ENCODE measurements at places on chromosomes 1 and 21. TPM values are rescaled to one million over a fixed set of nuclear protein-coding genes. Genes with fewer than 3 reads are reported as not detected.

DNA sequence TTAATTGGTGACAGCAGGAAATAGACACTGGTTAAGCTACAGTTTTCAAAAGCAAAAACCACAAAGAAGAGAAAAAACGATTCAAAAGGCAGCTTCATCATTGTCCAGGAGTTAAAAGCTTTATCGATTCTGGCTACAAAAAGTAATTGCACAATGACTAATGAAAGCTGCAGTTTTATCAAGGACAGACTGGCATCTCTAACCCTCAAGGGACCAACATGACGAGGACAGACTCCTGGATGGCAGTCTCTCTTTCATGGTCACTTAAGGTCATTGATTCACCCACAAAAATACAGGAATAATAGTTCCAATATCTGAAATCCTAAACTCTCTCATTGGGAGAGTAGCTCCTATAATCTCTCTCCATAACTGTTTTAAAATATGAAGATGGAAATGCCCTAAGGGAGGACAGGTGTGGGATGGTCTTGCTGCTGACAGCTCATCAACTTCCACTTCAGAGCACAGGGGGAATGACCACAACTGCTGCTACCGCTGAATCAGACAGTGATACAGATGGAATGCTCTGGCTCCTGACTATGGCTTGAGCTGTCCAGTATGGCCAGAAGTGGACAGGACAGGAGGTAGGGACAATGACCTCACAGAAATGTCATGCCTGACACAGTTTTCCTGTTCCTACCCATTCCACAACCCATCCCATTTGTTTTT lies 17.4 kb upstream of the CPLANE2 start:
- no peak for DNase-seq

- DNase-seq = no peak
Measured at GRCh38 chr1:184032930-184033418, 4.6 kb downstream of the COLGALT2 start.

GRCh38 chr1:54872036-54872331 lies 15.0 kb downstream of the DHCR24 start:
- no peak for DNase-seq

The OR11L1 gene
- total RNA-seq = not detected

- DNase-seq = no peak
Measured at GRCh38 chr1:6205849-6206519, at the start of gene RNF207. Gene RNF207, plus strand, starts transcription at chr1:6206119. Its CDS starts 417 bp downstream, at chr1:6206536.

The RBBP4 gene
- 290 TPM for total RNA-seq

- DNase-seq = no peak
Measured at GRCh38 chr1:197213193-197213592, 54.9 kb upstream of the CRB1 start.

The SUSD4 gene
- total RNA-seq = 0.33 TPM

DNA sequence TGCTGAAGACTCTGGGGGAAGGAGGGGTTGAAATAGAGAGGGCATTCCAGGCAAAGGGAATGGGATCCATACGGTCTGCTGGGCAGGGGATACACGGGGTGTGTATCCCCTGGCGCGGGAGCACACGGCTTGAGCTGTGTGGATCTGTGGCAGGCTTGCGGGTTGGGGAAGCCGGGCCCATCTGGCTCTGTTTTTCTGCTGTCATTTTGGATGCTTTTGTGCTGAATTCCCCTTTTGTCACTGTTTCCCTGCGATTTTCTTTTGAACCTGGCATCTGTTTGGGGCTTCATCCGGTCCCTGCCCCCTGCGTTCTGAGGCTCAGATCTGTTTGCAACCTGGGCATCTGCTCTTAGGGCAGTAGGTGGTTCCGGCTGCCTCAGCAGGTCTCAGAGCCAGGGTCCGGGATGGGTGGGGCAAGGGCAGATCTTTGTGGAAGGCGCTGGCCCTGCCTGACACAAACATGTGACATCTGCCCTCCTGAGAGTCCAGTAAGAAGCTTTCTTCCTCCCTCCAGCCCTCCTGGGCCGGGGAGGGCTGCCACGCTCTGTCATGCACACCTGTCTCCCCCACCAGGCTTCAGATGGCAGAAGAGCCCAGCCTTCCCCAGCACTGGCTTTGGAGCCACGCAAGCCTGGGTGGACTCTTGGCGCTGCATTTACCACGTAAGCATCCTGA lies 84.0 kb downstream of the IGSF21 start:
- no peak for DNase-seq

GRCh38 chr1:159946242-159947187 lies 1.1 kb upstream of the IGSF9 start:
- no peak for DNase-seq

DNA sequence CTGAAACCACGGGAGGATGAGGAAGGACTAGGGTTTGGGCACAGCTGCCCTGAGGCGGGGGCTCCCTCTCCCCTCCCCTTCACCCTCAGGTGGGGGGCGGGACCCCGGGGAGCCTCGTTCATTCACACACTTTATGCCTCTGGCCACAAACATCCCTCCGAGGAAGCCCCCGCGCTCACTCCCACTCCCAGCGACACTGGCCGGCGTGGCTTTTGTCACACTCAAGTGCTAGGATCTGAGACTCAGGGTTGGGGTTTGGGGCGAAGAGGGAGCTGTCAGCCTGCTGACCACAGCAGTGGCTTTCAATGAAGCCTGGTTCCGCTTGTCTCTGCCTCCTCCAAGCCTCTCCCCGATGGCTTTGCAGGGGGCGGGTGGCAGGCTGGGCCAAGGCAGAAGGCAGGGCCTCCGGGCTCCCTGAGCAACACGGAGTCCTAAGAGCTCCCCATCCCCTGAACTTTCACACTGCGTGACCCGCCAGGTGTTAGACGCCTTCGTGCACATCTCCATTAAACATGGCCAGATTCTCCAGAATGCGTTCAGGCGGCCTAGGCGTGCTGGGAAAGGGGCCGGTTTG lies 178.1 kb downstream of the NPHP4 start:
- DNase-seq = no peak

DNA sequence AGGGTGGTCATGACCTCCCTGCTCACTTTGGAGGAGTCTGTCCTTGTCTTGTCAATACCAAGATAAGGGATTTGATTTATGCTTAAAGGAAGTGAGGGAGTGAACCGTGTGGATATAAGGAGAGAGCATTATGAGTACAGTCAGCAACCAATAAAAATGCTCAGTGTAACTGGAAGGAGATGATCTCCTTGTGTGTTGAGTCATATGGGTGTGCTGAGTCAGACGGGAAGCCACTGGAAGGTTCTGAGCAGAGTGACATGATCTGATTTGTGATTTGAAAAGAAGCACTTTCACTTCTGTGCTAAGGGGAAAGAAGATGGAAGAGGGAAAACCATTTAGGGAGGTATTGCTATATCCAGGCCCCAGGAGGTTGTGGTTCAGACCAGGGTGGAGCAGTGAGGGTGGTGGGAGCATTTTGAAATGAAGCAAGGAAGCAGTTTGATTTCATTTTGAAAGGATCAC lies 2.5 kb upstream of the BCL10 start:
- DNase-seq = no peak

The GBP5 gene
- 0.56 TPM for total RNA-seq

DNA sequence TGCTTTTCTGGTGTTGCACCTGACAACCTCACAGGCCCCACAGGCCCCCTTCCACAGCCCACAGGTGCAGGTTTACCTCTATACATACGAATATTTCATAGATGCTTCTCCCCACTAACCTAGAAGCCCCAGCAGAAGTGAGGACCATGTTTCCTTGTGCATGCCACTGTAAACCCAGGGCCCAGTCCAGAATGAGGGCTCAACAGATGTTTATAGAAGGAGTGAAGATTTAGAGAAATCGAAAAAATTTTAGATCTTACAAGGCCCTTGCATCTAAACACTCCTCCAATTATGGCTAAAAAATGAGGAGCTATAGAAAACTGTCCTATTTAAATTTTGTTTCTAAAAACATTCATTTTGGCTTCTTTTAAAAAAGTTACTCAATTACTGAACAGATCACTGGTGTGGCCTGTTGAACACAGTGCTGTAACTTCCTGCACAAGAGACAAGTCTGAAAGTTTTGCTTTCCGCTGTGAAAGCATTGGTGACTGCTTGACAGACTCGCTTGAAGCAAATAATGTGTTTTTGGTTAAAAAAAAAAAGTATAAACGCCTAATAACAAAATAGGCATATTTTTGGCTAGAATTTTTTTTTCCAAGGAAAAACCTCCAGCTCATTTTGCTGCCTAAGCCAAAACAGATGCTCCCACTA lies 1.2 kb downstream of the ABCB10 start:
- no peak for DNase-seq

GRCh38 chr1:227886993-227887696 lies 60.6 kb downstream of the WNT9A start:
- no peak for DNase-seq

GRCh38 chr1:89277725-89278124 lies 5.1 kb upstream of the GBP5 start:
- DNase-seq = no peak

- DNase-seq = no peak
Measured at GRCh38 chr1:46300673-46301405, 2.6 kb downstream of the LRRC41 start.

DNA sequence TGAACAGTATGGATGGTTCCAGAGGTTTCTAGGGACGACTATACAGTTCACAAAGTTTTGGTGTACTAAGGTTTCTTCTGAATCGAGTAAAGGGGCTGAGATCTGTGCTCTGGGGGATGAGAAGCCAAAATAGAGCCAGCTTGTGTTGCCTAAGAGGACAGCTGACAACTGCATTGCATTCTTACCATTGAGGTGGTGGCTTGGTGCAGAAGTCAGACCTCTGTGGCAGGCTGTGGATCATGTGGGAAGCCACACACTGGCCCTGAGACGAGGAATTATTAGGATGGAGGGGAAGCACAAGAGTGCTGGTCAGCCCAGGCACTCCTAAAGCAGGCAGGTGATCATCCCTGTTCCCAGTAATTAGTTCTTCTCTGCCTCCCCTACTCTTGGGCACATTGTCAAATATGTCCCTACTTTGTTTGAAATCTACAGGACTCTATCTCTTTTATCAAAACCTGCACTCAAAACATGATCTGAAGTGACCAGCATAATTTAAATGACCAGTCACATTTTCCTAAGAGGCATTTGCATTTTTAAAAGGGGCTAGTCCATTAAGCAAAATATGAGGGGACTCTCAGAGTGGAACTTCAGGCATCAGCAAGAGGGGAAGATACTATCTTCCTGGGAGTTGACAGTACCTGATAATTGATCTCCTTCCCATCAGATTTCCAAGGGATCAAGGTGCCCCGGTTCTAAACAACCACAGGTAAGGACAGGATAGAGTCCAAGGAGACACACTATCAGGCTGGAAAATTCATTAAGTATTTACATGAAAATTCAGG lies at the start of gene FCRLB:
FCRLB (plus strand) TSS at position 589 of the 782 bp plus-strand sequence. CDS start 1,129 bp downstream, outside the sequence.
- no peak for DNase-seq

GRCh38 chr1:187943606-187944403 lies 1115.1 kb downstream of the PLA2G4A start:
- no peak for DNase-seq

DNA sequence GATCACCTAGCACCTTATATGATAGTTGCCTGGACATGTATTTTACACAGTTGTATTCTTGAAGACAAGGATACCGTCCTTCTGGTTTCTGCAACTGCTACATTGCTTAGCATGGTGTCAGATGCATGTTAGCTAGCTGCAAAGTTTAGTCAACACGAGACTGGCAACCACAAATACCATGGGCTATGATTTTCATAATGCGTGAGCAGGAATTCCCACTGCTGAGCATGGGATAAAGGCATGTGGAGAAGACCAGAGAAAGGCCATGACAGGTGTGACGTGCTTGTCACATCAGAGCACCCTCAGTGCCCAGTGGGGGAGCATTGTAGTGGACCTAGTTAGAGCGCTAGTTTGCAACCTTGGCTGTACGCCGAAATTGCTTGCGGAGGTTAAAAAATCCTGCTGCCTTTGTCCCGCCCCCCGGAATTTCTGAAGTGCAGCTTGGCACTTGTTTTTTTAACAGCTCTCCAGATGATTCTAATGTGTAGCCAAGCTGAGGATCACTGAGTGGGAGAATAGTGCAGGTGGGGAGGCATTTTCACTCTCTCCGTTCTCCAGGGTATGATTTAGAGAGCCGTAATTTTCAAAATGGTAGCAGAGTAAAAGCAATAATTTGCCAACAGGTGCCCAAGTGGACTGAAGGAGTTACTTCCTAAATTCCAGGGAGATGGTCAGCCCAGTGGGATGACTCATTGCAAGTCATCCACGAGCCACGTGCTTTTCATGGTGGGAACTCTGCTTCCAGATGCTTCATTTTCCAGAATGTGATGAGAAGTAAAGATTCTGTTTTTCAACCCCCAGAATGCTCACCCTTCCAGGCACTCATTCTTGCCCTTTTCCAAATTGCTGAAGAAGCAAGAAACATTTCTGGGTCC lies 81.0 kb downstream of the CNIH3 start:
- DNase-seq = no peak

GRCh38 chr1:18234790-18235242 lies 127.2 kb downstream of the IGSF21 start:
- DNase-seq = no peak

DNA sequence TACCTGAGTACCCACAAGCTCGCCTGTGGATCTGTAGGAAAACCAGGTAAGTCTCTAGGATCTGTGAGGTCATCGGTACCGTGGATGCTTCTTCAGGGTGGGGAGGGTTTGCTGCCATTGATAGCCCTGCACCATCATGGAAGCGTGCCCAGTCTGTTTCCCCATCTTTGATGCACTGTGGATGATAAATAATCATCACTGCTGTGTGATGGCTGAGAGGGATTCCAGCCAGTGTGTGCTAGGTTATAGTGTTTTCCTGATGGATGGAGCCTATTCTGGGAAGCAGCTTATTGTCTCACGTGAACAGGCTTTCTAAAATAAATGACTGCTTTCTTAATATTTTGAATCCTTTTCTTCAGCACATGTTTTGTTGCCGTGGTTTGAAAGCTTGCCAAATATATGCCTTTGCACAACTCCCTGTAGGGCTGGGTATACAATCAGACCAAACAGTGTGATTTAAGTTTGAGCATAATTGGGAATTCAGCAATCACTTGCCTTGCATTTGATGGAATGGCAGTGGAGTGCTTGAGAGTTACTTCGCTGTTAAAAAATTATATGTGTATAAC lies 113.8 kb downstream of the CAMTA1 start:
- no peak for DNase-seq

The CELA3A gene
- 9.0 TPM for total RNA-seq

The KIAA0040 gene
- total RNA-seq = 29.2 TPM

The GPR157 gene
- 10.1 TPM for total RNA-seq

- DNase-seq = no peak
Measured at GRCh38 chr1:173064011-173064410, 13.3 kb upstream of the TNFSF18 start.

DNA sequence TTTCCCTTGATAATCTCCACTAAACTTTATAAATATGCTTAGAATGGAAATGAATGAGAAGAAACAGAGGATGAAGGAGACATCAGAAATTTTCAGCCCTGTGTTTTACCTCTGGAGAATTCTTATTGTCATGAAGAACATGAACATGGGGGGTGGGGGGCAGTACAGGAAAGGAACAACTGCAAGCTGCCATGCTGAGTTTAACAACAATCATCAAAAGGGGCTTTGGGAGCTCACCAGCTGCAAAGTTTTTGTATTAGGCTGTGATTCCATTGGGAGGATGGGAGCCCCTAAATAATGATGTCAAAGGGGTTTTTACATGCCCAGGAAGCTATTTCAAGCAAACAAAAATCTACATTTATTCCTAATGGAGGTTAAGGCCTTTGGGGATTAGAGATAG lies 103.3 kb downstream of the AKT3 start:
- no peak for DNase-seq

The C1orf94 gene
- total RNA-seq = not detected
